ENCODE measurements at places on chromosomes 12 and 14.

- no peak for DNase-seq
Observed at GRCh38 chr12:96327346-96327745, 72.9 kb downstream of the CDK17 start.

DNA sequence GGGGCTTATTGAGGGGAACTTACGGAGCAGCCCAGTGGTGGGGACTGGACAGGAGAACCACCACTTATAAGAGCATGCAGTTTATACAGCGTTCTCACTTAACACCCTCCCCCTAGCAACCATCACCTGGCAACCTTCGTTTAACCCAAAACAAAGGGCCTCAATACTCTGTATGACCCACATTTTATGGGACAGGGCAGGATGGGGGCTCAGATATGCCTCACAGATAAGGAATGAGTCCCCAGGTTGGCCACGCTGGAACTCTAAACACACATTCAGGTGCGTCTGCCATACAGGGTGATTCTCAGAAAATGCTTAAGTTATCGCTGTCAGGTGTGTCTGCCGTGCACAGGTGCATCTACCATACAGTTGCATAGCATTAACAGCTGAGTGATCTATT lies 99.2 kb downstream of the GCH1 start:
- DNase-seq: no peak

- DNase-seq: no peak
Observed at GRCh38 chr14:106227793-106228192, 701.4 kb downstream of the TMEM121 start.

- no peak for DNase-seq
Observed at GRCh38 chr14:60658211-60658690, 9.0 kb upstream of the SIX1 start.

DNA sequence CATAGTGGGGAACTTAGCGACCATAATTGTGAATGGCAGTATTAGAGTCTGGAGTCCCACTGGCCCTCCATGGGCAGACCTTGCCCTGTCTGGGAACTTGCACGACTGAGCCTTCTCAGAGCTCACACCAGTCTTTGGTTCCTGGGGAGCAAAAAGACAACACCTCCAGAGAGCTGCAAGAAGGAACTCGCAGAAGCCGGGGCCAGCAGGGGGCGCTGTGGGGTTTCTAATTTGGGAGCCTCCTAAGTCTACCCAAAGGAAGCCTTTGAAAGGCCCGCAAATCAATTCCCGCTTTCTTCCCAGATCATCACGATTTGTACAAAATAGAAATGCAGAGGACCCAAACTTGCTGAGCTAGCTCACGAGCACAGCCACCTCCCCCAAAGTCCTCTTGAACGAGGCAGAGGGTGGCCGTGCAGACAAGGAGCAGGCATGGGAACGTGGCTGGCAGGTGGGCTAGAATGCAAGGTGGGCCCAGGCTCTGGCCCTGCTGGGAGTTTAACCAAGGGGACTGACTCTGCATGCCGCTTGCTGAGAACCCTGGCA lies 46.3 kb upstream of the FBXO21 start:
- peak; percentile 50 for DNase-seq

DNA sequence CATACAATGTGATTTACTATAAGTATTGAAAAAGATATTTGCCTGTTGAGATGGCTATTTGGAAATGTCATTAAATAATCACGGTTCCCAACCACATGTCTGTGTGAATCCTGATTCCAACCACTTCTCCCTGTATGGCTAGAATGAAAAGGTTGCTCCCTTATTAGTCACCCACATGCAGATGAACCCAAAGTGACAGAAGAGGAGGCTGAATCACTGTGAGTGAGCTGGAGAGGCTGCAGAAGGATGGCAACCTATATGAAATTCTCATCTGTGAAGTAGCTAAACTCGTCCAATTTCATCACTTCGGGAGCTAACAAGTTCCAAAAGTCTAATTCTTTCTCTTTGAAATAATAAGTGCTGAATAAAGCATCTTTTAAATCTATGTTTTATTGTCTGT lies 300.5 kb downstream of the PRKD1 start:
- no peak for DNase-seq

- no peak for DNase-seq
Observed at GRCh38 chr12:8501720-8502119, 11.6 kb upstream of the CLEC4D start.

All from activated CD4-positive, alpha-beta T cell treated with anti-CD3 and anti-CD28 coated beads for 1 hour (primary cell).